ENCODE measurements at places on chromosomes 11 and 22.

DNA sequence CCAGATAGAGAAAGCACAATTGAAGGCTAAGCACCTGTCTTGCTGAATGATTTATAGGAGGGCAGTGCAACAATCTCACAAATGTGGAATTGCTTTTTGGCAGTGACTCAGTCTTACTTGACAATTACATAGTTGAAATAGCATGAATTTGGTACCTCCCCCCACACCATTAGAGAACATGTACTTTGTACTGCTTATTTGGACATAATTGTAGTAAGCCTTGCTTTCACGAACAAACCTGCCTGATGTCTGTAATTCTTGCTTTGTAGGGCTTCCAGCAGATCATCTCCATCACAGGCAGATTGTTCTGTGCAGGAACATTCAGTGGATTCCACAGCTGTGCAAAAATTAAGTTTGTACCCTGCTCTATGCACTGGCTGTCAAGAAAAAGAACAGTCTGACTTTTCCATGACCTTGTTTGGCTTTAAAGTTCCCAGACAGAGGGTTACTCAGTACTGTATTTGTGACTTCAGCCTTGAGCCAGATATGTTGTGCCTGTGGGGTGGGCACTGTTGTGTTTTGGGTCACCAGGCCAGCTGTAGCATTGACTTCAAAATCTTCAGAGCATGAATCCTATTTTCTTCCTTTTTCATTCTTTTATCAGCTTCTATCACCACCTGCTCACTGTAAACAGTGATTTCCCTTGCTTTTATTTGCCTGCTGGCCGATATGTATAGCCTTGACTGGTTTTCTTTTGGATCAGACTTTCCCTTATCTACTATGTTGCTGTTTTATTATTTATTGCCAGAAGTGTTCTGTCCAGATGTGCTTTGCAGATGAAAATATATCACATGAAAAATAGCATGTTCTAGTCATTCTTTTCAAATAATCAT, 941.0 kb upstream of the CHORDC1 start:
- H3K36me3 ChIP-seq, result no peaks in the 10 kb centered on the region
- no peaks in the 10 kb centered on the region for H3K27me3 ChIP-seq
- no peaks in the 10 kb centered on the region for H3K4me1 ChIP-seq
- no peak overlapping the region for H3K4me3 ChIP-seq

GRCh38 chr11:68300076-68300830, 12.1 kb upstream of the LRP5 start:
- no peaks in the 10 kb centered on the region for H3K27me3 ChIP-seq
- H3K4me1 ChIP-seq, result no peaks in the 10 kb centered on the region
- H3K27ac ChIP-seq, result no peak overlapping the region
- DNase-seq, result no peak
- H3K4me3 ChIP-seq, result no peak overlapping the region

- no peak overlapping the region for H3K4me3 ChIP-seq
- no peak for DNase-seq
- no peak overlapping the region for H3K27ac ChIP-seq
- H3K36me3 ChIP-seq, result no peaks in the 10 kb centered on the region
These were observed 64.0 kb downstream of the CCDC81 start for GRCh38 chr11:86438685-86439084.

DNA sequence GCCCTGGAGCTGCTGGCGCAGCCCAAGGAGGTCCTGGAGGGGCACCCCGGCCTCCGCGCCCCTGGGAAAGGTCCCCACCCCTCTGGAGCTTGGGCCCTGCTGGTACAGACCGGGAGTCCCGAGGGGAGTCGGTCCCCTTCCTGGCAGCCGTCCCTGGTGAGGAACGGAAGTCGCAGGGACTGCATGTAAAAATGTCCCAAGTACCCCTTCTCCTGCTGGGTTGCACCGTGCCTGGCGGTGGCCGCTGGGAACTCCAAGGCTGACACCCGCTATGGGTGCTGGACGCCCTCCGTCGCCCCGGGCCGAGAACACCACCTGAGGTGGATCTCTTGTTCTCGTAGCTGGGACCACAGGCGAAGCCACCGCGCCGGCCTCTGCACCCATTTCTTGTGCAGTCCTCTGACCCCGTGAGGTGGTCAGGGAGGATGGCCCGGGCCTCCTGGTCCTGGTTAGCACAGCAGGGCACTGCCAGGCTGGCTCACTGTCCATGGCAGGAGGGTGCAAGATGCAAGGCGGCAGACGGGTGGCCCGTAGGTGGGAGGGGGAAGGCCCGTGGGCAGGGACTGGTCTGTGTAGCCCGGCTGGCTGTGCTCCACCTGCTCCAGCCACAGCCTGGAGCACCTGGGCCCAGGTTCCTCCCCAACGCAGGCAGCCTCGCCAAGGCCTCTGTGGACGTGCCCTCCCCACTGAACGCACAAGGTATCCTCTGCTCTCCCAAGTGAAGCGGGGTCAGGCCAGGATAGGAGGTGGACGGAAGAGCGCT, 165.2 kb downstream of the IGLL1 start:
- no peaks in the 10 kb centered on the region for H3K4me1 ChIP-seq
- H3K4me3 ChIP-seq, result no peak overlapping the region
- no peaks in the 10 kb centered on the region for H3K27me3 ChIP-seq
- no peak for DNase-seq
- H3K27ac ChIP-seq, result no peak overlapping the region
- H3K36me3 ChIP-seq, result no peaks in the 10 kb centered on the region

DNA sequence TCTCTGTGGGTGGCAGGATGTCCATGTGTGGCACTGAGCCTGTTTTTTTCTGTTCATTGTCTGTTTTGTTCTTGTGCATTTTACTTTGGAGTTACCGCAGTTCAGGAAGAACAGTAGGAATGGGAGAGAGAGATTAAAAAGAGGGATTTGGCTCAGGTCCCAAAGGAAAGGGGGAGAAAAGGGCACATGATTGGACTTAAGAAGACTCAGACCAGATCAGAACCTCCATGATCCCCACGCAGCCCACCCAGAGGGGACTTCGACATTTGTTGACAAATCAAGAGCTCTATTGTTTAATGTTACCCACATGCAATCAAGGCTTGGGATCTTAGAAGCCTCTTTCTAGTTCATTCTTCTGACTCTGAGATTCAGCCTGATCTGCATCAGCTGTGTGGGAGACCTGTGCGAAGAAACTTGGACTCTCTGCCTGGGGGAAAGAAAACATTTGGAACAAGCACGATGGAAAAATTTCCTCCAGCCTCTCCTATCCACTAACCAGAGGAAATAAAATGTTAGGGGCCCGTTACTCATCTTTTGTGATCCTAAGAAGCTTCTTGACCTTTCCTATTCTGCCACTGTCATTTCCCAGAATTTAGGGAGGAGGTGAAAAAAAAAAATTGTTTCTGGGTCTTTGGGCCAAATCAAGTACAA, 119.2 kb downstream of the SPON1 start:
- DNase-seq, result no peak
- H3K27me3 ChIP-seq, result no peaks in the 10 kb centered on the region
- H3K4me1 ChIP-seq, result no peaks in the 10 kb centered on the region
- H3K4me3 ChIP-seq, result no peak overlapping the region
- H3K36me3 ChIP-seq, result no peaks in the 10 kb centered on the region

- H3K36me3 ChIP-seq, result no peaks in the 10 kb centered on the region
- no peaks in the 10 kb centered on the region for H3K27me3 ChIP-seq
- DNase-seq, result no peak
- no peak overlapping the region for H3K27ac ChIP-seq
- no peak overlapping the region for H3K4me3 ChIP-seq
These were observed 36.7 kb upstream of the CLMP start for GRCh38 chr11:123231777-123232176.

DNA sequence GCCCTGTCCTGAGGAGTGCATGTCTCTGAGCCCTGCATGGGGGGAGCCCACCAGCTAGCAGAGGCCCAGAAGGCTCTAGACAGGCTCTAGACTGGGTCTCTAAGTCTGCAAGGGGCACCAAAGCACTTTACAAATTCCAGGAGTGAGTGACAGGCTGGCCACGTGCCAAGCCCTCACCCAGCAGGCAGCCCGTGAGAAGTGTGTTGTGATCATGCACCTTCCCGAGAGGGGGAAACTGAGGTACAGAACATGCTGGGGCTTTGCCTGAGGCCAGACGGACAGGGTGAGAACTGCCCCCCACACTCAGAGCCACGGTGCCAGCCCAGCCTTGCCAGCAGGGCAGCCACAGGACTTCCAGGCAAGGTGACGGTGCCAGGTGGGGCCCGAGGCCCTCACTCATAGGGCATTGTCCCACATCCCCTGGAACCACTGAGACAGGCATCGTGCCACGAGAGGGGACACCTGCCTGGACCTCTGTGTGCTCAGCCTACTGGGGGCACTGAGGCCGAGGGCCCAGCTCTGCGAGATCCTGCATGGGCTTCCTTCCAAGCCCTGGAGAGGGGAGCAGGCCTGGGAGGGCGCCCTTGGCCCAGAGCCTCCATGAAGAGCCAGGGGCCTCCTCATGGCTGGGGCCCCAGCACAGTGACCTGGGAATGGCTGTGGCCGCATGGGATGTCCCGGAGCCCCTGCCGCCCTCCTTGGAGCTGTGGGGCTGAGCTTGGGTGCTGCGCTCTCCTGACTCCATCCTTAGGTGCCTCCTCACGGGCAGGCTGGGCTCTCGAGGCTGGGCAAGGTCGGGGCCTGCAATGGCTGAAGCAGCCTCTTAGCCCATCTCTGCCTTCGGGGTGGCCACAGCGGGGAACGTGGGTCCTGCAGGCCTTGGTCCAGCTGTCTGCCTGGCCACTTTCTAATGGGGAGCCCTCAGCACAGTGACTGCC, 121.5 kb downstream of the KCNQ1OT1 start:
- H3K36me3 ChIP-seq, result no peaks in the 10 kb centered on the region
- no peak overlapping the region for H3K4me3 ChIP-seq
- DNase-seq, result no peak
- no peaks in the 10 kb centered on the region for H3K27me3 ChIP-seq
- H3K27ac ChIP-seq, result no peak overlapping the region

GRCh38 chr22:37139762-37140161, 10.0 kb downstream of the IL2RB start:
- H3K27me3 ChIP-seq, result peaks cover 2% of the 10 kb centered on the region
- H3K4me1 ChIP-seq, result no peaks in the 10 kb centered on the region
- DNase-seq, result no peak
- H3K36me3 ChIP-seq, result no peaks in the 10 kb centered on the region

GRCh38 chr11:123211981-123212380, 16.9 kb upstream of the CLMP start:
- no peaks in the 10 kb centered on the region for H3K36me3 ChIP-seq
- no peak overlapping the region for H3K27ac ChIP-seq
- DNase-seq, result no peak
- no peaks in the 10 kb centered on the region for H3K27me3 ChIP-seq

- H3K27me3 ChIP-seq, result no peaks in the 10 kb centered on the region
- no peak for DNase-seq
- H3K36me3 ChIP-seq, result no peaks in the 10 kb centered on the region
- no peak overlapping the region for H3K27ac ChIP-seq
- H3K4me3 ChIP-seq, result no peak overlapping the region
These were observed 123.5 kb upstream of the PARVA start for GRCh38 chr11:12253843-12254281.

DNA sequence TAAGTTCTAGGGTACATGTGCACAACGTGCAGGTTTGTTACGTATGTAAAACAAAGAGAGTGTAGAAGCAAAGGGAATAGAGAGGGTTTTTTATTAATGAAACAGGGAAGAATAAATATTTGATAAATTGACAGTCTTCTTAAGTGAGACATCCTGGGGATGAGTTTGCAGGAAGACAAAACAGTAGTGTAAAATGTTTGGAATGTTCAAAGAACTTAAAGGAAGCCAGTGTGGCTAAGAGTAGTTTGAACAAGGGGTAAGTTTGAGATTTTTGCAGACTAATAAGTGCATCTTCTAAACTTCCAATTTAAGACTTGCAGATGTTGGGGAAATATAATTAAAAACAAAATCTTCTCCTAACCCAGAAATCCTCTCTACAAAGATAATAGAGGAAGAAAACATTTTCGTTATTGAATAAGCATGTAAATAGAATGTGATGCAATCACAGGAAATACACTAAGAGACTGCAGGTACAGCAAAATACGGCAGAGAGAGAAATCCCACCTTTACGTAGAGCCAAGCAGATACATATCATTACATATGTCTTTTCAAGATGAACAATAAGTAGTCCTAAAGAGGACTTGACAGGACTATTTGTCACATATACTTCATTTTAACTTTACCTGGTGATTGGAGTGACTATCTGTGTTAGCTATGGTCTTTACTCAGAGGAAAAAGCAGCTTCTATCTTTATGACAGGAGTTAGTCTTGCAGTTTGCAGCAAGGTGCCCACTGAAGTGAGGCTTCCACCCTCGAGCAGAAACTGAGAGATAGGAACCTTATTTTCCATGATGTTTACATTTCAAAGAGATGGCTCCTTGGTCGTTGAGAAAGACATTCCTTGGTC, 402.1 kb downstream of the CNTN5 start:
- DNase-seq, result no peak
- no peaks in the 10 kb centered on the region for H3K27me3 ChIP-seq

DNA sequence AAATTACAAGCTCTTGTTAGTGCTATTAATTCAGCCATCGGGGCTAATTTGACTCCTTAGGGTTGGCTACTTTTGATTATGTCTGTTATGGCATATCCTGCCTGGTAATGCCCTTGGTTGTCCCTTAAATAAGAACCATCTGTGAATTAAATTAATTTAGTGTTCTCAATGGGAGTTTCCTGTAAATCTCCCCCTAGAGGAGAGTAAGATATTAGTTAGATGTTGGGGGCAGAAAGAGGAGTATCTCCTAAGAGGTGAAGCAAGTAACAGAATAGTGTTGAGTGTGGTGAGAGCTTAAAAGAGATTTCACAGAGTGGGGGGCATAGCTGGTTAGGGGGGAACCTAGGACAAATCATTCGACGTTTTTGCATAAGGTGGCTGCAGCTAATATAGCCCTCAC, 1126.9 kb downstream of the JRKL start:
- H3K36me3 ChIP-seq, result no peaks in the 10 kb centered on the region
- H3K27ac ChIP-seq, result no peak overlapping the region
- H3K4me1 ChIP-seq, result no peaks in the 10 kb centered on the region
- no peak for DNase-seq

DNA sequence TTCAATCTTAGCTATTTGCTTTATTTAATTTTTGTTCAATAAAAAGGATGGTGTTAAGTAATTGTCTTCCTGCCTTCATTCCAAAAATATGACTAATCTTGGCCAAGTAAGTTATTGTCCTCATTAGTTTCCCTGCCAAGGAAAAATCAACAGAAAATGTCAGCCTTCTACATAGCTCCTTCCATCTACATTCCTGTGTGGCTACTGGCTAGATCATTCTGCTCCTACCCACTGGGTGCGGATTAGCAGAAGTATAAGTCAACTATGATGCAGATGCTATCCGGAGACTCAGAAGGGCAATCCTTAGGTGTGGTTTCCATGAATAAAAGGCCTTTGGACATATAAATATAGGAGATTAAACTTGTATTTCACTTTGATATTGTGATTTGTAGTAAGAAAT, 154.4 kb downstream of the SBF2 start:
- no peak overlapping the region for H3K4me3 ChIP-seq
- H3K27ac ChIP-seq, result no peak overlapping the region
- no peaks in the 10 kb centered on the region for H3K36me3 ChIP-seq
- H3K27me3 ChIP-seq, result no peaks in the 10 kb centered on the region
- DNase-seq, result no peak
